Left renal cortex interstitium (tissue), 4 donors: ENCODE measurements at places on chromosomes 2 and 18.

DNA sequence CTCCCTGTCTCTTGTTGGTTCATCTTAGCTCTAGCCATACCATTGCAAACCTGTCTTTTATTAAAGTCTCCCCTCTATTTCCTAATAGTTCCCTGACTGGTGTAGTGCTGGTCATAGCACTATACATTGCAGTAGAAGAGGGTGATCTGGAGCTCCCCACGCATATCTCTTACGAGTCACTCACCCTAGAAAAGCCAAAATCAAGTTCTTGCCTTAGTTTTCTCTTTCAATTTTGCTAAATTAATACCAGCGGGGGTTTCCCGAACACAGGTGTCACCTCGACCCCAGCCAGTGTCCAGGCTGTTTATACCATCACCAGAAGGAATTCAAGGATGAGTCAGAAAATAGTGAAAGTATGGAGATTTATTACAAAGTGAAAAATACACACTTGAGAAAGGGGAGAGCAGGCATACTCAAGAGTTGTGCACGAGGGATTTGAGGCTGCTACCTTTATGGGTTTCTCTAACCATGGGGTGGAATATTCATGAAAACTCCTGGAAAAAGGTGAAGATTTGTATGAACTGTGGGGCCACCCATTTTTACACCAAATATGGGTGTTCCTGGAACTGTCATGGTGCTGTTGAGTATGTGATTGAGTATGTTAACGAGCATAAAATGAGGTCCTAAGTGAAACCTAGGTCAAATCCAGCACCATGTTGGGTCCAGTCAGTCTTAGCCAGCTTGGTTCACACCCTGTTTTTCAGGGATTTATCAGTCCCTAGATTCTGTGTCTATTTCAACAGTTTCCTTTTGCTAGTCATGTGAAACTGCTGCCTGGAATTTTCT lies 20.2 kb downstream of the PROKR1 start:
- DNase-seq: no peak

DNA sequence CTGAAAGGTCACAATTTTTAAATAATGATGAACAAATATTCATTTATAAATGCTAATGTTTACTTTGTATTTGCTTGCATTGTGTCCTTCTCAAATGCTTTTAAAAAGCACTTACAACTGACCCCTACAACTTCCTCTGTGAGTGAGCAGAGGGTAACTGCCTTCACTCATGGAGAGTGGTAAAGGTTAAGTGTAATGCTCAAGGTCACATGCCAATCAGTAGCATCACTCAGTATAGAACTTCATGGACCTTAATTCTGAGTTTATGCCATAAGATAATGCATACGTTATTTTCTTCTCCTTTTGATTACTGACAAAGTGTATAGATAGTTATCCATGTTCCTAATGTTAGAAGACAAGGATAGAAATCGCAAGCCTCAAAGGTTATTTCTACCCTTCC lies 91.8 kb upstream of the SERTAD2 start:
- no peak for DNase-seq

DNA sequence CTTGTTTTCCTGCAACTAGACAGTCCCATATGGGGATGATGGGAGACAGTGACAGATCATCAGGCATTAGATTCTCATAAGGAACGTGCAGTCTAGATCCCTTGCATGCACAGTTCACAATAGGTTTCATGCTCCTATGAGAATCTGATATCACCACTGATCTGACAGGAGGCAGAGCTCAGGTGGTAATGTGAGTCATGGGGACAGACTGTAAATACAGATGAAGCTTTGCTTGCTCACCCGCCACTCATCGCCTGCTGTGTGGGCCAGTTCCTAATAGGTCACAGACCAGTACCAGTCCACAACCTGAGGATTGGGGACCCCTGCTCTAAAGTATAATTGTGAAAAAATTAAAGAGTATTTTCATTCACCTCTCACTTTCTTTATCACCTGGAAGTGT lies 23.6 kb upstream of the RAB1A start:
- DNase-seq: no peak

GRCh38 chr2:236765478-236765877 lies 195.9 kb downstream of the ACKR3 start:
- no peak for DNase-seq

DNA sequence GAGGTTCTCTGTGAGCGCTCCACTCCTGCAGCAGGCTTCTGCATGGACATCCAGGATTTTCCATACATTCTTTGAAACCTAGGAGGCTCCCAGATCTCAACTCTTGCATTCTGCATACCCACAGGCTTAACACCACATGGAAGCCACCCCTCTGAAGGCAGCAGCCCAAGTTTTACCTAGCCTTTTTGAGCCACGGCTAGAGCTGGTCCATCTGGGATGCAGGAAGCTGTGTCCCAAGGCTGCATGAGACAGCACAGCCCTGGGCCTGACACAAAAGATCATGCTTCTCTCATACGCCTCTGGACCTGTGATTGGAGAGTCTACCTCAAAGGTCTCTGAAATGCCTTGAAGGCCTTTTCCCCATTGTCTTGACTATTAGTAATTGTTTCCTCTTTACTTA lies 53.6 kb upstream of the RPRM start:
- no peak for DNase-seq

DNA sequence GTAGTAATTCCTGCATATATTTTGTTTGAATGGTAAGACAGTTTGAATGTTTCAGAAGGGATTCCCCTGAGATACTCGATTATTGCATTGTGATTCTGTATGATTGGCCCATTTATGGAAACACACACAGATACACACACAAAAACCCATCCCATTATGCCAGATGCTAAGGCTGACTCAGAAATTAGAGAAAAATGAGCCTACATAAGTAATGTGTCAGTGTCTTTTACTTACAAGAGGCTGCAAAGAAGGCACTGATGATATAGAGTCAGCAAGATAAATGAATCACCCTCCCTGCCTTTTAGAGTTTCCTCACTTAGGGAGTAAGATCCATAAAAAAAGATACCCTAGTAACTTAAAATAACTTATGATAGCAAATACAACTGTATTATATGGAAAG lies 1481.1 kb upstream of the ACVR2A start:
- DNase-seq: no peak

DNA sequence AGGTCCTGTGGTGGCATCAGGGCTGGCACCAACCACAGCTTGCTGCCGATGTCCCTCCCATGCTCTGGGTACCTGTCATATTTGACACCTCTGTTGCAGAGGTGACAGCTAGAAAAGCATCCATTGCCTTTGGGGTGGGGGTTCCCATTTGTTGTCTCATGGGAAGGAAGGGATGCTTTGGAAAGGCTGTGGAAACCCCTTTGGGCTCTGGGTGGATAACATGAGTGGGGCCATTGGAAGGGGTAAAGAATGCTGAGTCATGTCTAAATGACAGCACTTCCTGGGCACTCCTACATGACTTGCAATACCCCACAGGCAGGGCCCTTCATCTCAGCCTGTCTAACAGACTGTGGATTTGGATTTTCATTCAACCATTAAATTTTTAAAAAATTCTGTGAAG lies 27.8 kb downstream of the CTIF start:
- no peak for DNase-seq

DNA sequence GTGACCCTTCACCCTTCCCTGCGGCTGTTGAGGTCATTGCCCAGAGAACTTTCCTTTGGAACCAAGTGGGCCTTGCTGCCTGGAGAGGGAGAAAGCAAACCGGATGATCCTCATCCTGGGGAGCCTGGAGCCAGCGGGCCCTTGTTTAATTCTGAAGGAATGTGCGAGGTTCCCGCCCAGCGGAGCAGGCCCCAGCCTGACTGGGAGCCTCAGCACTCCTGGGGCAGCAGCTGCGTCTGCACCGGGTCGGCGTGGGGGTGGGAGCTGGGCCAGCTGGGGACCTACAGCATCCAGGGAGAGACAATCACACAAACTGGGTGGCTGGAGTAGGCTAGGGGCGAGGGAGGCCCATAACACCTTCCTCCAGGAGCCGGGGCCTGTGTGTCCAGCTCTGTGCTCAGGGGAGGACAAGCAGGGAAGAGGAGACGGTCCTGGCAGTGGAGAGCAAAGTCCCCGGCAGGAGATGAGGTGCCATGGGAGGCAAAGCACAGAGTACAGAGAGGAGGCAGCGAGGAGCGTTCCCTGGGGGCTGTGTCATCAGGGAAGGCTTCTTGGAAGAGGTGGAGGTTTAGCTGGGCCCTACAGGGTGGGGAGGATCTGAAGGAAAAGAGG lies 61.9 kb upstream of the HAAO start:
- no peak for DNase-seq

DNA sequence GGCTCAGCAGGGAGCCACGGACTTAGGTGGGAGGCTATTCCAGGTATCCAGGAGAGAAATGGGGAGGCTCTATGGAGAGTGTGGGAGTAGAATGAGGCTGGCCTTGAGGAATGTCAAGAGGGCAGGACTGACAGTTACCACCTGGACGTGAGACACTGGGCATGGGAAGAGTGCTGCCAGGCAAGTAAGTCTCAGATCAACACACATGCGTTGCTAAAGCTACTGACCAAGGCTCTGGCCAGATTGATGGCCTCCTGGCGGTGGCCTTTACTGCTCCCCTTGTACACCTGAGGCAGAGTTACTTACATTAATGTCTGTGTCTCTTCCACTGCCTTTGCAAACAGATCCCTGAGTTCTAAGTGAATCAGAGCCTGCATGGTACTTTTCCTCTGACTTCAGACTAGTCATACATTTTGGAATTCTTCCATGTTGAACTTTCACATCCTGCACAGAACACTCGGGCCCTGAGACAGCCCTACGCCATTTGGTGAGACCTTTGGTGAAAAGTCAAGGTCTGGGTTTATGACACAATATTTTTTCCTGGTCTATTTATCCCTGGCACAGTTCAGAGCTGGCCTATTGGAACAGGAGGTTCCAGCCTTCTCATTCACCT lies 398.8 kb upstream of the TRIB2 start:
- DNase-seq: no peak

DNA sequence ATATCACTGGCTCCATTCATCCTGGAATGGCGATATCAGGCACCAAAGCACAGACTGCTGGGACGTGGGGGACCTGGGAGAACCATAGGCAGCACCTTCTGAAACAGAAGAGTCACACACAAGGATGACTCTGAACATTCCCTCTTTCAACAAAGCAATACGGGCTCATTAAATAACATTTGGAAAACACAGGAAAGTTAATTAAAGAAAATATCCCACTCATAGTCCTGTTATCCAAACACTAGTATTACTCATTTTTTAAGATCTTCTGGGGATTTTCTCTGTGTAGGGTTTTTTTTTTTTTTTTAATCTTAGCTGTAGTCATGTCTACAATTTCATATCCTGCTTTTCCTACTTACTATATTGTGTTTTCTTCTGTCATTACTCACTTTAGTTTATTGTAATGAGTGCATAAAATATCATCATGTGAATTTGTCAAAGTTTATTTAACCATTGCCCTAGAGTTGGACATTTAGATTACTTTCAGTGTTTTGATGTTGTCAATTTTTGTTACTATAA lies 70.0 kb upstream of the SP3 start:
- no peak for DNase-seq
